Thoracic aorta (tissue), 2 donors: ENCODE measurements at places on chromosomes 5 and 9. TPM values are rescaled to one million over a fixed set of nuclear protein-coding genes. Genes with fewer than 3 reads are reported as not detected.

CNTNAP3B gene
- total RNA-seq, result 94.8 TPM

GRCh38 chr5:146390469-146390868 lies 51.8 kb downstream of the POU4F3 start:
- DNase-seq, result no peak

DNA sequence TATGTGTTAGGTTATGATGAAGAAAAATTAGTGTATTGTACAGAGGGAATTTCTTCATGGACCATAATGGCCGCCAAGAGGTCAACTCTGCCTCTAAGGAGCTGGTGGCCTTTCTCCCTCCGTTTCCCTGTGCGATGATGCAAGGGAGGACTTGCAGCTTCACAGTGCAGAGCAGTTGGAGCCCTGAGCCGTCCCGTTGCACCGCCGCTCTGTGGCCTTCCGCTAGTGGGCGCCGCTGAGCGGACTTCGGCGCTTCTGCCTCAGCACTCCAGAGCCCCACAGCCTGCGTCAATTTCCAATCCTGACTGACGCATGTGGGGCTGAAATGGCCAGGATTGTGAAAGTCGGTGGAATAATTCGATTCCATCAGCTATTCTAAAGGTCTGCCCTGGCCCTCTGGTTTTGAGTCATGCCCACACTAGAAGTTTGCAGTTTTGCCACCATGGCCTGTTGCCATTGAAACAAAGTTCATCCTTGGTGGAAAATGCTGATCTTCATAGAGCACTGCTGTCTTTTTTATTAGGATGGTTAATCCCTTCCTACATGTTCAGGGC lies 22.7 kb upstream of the LECT2 start:
- no peak for DNase-seq

DNA sequence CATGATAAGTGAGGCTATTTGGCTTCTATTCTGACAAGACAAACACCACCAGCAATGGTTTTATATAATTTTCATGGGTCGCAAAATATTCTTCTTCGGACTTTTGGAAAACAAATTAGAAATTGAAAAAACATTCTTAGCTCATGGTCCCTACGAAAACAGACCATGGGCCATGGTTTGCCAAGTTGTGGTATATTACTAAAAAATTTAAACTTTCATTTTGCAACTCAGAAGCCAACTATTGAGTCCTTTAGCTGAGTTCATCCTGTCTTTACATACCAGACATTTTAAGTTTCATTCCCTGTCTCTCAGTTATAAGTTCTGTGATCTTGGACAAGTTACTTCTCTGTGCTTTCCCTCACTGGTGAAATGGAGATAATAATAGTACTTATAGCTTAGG lies 198.1 kb downstream of the CSNK1G3 start:
- DNase-seq, result no peak

PCDHA9 gene
- 1.1 TPM for total RNA-seq

ANKRD33B gene
- 5.7 TPM for total RNA-seq

- DNase-seq, result no peak
Observed at GRCh38 chr9:81529556-81530193, 159.7 kb downstream of the TLE1 start.

- no peak for DNase-seq
Observed at GRCh38 chr9:38681747-38682227, 38.1 kb downstream of the FAM240B start.

DNA sequence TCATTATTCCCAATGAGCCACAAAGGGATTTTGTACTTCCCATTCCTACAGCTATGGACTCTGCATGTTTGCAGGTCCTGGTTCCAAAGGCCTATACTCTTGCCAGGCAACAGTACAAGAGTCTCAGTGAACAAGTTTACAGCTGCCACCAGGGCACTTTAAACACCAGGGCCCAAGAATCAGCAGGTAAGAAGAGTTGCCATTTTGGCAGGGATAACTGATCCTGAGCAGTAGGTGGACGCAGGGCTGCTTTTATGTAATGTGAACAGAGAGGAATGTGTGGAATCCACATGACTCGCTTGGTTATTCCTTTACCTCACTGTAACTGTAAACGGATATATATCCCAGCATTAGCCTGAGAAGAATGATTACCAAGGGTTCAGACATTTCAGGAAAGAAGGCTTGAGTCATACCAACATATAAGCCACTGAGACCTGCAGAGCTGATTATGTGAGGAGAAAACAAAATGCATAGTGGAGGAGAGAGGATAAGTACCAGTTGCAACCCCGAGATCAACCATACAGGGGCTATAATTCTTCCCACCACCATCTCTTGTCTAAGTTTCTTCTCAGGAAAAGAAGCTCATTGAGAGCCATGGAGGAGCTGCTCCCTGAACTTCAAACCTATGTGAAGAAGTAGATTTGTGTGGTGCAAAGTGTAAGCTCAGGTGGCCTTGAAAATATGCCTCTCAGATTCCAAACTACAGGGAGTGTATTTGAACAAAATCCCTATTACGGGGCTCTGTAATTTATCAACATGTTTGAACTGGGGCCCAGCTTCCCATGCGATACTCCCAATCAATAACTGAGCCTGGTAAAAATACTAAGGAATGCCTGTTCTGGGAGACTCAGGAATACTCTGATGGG lies 24.6 kb downstream of the RAPGEF6 start:
- no peak for DNase-seq

GRCh38 chr5:27969157-27969556 lies 930.8 kb upstream of the CDH9 start:
- no peak for DNase-seq

- DNase-seq, result no peak
Observed at GRCh38 chr9:89225587-89225986, 47.0 kb upstream of the SHC3 start.

KIF4B gene
- total RNA-seq, result not detected

- no peak for DNase-seq
Observed at GRCh38 chr9:105887679-105888078, 193.3 kb downstream of the TMEM38B start.
